ENCODE measurements at places on chromosomes 3 and 15. TPM values are rescaled to one million over a fixed set of nuclear protein-coding genes. Genes with fewer than 3 reads are reported as not detected.

DCLK3 gene
- not detected for total RNA-seq

RLBP1 gene
- not detected for total RNA-seq

LIPC gene
- total RNA-seq: 1.7 TPM

DNA sequence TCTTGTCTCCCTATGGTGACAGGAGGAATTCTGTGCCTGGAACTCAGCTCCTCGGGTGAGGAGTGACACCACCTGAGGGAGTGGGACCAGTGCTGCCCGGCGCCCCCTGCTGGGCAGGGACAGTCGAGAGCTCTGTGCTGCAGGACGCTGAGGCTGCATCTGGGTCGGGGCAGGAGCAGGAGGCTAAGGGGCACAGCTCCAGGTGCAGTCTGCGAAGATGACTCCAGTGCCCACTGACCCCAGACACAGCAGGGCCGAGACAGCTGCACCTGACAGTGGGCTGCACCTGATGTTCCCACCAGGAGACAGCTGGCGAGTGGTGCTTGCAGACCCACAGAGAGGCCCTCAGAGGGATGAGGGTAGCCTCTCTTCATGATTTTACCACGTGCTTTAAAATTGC is 152.9 kb downstream of the ATP10A start:
- DNase-seq: peak; percentile 17

- DNase-seq: peak; percentile 96
These were observed 3.5 kb downstream of the ZNF710 start for GRCh38 chr15:90004671-90005070.

- peak; percentile 36 for DNase-seq
These were observed 49.7 kb downstream of the XXYLT1 start for GRCh38 chr3:195221015-195221853.

Data from fibroblast of the aortic adventitia (primary cell).